Activated naive CD8-positive, alpha-beta T cell treated with anti-CD3 and anti-CD28 coated beads, Interleukin-2, amount 10 ng/mL, durations not matched to agents 7 days and 5 days (primary cell): ENCODE measurements at places on chromosomes 2 and 18. TPM values are rescaled to one million over a fixed set of nuclear protein-coding genes. Genes with fewer than 3 reads are reported as not detected.

DNA sequence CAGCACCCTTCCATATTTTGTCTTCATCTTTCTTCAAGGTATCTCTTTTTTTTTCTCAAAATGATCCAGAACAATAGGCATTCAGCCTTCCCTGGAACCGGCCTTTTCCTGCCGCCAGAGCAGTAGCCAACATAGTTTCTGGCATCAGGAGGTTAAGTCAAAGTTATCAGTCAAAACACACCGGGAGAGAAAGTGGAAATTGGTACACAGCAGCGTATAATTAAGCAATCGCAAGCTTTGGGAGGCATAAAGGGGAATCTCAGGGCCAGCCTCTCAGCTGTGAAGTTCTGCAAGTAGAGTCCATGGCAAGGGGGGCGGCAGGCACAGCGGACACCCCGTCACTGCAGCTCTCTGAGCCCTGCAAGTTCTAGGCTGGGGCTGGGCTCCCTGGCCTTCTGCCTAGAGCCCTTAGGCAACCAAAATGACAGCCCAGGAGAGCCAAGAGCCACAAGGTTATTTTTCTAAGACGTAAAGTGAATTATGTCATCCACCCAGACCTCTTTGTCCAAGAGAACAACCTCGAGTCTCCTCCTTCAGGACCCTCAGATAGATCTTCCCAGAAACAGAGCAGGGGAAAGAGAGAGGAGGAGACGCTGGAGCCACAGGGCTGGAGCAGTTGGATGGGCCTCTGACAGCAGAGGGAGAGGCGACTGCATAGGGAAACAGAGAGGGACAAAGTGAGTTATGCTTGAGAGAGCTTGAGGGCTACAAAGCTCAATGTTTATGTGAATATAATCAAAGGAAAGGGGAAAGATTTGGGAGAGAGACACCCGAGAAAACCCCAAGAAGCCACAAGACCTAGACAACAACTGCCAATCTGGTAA lies 114.7 kb downstream of the BCL2L11 start:
- H3K27ac ChIP-seq, result no peak overlapping the region
- peaks cover 9% of the 10 kb centered on the region for H3K4me1 ChIP-seq
- no peak overlapping the region for H3K4me3 ChIP-seq

- no peaks in the 10 kb centered on the region for H3K4me1 ChIP-seq
- no peak overlapping the region for H3K27ac ChIP-seq
- H3K4me3 ChIP-seq, result no peak overlapping the region
- no peaks in the 10 kb centered on the region for H3K36me3 ChIP-seq
- no peaks in the 10 kb centered on the region for H3K27me3 ChIP-seq
- no peak for DNase-seq
Measured at GRCh38 chr2:72293620-72294019, 146.0 kb upstream of the CYP26B1 start.

GRCh38 chr2:71528749-71529148 lies 75.4 kb downstream of the DYSF start:
- no peak overlapping the region for H3K27ac ChIP-seq
- DNase-seq, result no peak
- H3K36me3 ChIP-seq, result no peaks in the 10 kb centered on the region
- no peak overlapping the region for H3K4me3 ChIP-seq
- H3K4me1 ChIP-seq, result peaks cover 5% of the 10 kb centered on the region

DNA sequence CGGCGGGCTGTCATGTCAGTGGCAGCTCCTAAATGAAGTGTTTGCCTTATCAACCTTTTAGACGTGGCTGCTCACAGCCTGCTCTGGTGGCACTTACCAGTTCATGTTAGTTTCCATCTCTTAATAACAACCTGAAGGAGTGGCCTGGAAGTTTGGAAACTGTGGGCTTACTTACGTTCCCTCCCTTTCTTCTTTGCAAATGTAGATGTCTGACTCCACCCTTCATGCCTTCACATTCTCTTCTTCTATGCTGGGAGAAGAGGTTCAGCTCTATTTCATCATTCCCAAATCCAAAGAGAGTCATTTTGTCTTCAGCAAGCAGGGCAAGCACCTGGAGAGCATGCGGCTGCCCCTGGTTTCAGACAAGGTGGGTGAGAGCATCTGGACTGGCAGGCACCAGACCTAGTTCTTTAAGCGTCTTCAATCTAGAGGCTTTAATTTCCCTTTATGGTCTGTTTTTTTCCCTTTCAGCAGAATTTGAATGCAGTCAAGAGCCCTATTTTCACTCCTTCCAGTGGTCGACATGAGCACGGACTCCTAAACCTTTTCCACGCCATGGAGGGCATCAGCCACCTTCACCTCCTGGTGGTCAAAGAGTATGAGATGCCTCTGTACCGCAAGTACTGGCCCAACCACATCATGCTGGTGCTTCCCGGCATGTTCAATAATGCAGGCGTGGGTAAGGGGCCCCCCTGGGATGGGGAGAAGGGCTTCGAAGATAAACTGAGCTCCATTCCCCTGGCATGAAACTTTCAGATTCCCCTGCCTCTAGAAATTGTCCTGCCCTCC lies 92.4 kb downstream of the ESCO1 start:
- no peaks in the 10 kb centered on the region for H3K4me1 ChIP-seq
- peaks cover 6% of the 10 kb centered on the region for H3K36me3 ChIP-seq
- H3K4me3 ChIP-seq, result no peak overlapping the region
- no peak overlapping the region for H3K27ac ChIP-seq

GRCh38 chr2:188114014-188114413 lies 177.7 kb upstream of the GULP1 start:
- DNase-seq, result no peak
- H3K27ac ChIP-seq, result no peak overlapping the region
- no peaks in the 10 kb centered on the region for H3K27me3 ChIP-seq
- no peaks in the 10 kb centered on the region for H3K4me1 ChIP-seq

DNA sequence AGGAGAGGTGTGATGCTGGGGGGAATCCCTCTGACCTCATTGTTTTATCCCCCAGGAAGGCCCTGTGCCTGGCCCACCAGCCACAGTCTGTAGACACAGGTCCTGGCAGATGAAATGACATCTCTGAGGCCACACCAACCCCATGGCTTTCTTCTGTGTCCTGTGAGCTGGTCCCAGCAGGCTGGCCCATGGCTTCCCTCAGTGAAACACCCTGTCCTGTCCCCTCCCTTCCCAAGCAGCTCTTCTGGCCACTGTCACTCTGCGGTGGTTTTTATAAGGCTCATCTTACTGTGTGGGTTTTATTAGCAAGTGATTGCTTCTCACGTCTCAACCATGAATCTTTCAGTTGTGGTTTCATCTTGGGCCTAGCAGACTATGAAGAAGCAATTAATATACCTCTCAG lies 102.8 kb upstream of the STPG4 start:
- H3K27ac ChIP-seq, result no peak overlapping the region
- H3K27me3 ChIP-seq, result peaks cover 3% of the 10 kb centered on the region
- no peak overlapping the region for H3K4me3 ChIP-seq
- no peaks in the 10 kb centered on the region for H3K4me1 ChIP-seq

RNU2-63P gene
- total RNA-seq, result 21.5 TPM

DNA sequence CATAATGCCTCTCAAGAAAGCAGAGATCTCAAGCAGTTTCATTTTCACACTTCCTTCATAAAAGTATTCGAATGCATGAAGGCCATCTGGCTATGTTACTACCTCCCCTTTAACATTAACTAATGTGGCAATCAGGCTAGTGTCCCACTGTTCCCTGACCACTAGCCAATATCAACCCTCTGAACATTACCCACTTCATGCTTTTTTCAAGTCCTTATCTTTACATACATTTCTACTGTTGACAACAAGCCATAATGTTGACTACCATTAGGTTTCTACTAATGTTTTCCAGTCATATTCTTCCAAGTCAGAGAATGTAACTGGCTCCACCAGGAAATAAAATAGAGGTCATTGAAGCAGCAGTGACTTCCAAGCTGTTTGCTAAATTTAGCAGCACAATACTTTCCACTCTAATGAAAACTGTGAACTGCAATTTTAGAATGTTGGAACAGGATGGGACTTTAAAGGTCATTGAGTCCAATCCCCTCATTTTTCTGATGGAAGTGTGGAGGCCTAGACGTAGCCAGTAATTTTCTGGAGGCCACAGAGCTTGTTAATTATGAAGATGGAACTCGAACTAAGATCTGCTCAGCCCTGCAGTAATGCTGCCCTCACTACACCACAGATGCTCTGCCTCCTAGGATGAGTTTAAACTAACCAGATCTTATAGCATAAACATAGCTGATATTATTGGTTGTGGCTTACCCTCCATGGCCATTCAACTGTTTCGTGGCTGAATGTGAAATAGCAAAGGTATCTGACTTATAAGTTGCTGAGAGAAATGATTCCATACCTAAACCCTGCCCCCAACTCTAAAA lies 630 bp upstream of the PPP1R1C start:
- no peak overlapping the region for H3K27ac ChIP-seq
- no peaks in the 10 kb centered on the region for H3K36me3 ChIP-seq
- H3K4me1 ChIP-seq, result no peaks in the 10 kb centered on the region
- no peaks in the 10 kb centered on the region for H3K27me3 ChIP-seq
- no peak for DNase-seq

DNA sequence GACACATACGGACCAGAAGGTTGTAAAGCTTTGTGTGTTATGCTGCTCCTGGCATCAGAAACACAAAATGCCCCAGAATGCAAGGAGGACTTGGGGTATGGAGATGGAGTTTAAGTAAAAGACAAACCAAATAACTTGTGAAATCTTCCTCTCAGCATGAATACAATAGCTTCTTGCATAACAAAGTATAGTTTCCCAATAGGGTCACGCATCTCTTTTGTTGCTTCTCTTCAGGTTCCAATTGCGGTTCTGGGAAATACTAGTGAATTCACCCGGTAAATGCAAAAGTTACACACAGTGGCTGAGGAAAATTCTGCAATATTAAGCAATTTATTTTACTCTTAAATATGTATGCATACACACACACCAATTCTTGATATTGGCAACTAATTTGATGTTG lies 339.2 kb upstream of the EPHA4 start:
- no peak for DNase-seq
- no peaks in the 10 kb centered on the region for H3K4me1 ChIP-seq
- no peak overlapping the region for H3K27ac ChIP-seq

STPG4 gene
- 0.74 TPM for total RNA-seq

MSTN gene
- not detected for total RNA-seq
